ENCODE measurements at places on chromosomes 3 and 15.

- DNase-seq: no peak
Measured at GRCh38 chr15:38876211-38876610, 311.6 kb upstream of the RASGRP1 start.

DNA sequence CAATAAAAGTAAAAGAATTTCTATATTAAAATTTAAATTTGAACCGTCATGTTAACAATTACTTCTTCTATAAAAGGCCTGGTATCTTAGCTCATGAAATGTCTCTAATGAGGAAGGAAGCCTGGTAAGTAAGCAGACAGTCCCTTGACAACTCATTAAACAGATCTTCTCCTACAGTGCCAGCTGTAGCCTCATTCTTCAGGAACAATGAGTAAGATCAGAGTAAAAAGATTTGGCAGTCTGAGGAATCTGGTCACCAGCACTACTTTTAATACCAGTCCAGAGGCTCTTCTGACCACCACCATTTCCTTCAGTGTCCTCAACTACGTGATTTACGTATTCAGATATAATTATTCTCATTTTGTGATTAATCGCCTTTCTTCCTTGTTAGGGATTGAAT is 955.0 kb upstream of the ALCAM start:
- DNase-seq: no peak

- DNase-seq: no peak
Measured at GRCh38 chr3:183274609-183275008, 21.6 kb downstream of the B3GNT5 start.

GRCh38 chr15:61518191-61518950 is 289.3 kb upstream of the RORA start:
- DNase-seq: no peak

DNA sequence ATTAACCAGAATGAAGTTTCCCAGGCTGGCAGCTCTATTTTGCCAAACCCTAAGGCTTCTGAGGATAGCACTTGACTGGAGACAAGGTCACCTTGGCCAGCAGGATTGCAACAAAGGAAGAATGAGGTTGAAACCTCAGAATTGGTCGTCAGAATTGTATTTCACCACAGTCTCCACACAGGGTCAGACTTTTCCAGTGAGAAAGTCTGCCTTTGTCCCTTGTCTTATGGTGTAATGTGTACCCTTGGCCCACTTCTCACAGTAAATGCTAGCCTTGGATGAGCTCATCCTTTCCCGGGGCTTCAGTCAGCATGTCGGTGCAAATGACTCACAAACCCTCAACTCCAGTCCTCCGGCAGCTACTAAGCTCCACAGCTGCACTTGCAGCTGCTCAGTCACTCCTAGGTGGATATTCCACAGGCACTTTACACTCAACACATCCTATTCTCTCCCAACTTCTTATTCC is 19.7 kb downstream of the SSR3 start:
- DNase-seq: no peak

DNA sequence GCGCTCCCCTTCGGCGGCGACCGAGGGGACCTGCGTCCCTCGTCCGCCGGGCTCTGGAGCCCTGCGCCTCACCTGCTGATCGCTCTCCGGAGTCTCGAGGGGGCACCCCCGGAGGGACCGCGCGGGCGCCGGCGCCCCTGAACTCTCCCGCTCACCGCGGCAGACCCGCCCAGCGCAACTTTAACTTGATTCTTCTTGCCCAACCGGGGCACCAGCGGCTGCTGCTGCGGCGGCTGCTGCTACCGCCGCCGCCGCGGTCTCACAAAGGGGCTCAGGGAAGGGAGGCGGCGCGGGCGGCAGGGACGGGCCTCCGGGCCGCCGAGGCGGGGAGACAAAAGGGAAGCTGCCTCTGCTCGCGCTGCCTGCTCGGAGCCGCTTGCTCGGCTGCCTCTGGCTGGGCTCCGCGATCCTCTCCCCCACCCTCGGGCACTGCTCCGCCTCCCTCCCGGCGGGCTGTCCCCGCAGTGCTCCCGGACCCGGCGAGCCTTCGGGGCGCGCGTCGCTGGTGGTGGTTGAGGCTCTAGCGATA is at the start of gene PPM1L:
Gene PPM1L (plus strand): TSS at position 456 of the 529 bp plus-strand sequence.
- peak; percentile 24 for DNase-seq

DNA sequence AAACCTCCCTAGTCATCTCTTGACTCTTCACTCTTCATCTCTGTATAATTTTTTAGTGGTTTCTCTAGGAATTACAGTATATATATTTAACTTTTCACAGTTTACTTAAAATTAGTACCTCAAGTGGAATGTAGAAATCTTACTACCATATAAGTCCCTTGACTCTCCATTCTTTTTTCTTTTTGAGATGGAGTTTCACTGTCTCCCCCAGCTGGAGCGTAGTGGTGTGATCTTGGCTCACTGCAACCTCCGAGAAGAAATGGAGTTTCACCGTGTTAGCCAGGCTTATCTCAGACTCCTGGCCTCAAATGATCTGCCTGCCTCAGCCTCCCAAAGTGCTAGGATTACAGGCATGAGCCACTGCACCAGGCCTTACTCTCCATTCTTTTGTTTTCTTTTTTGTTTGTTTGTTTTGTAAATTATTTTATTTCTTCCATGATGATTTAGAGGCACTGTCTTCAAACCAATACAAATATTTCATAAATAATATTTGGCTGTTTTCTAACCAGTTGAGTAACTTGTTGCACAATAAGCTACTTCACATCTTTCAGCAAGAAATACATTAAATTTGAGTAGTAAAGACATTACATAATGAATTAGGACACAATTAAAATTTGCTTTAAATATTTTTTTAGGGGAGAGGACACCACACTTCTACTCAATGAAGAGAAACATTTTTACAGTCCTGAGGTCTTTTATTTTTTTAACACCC is 144.8 kb downstream of the RBPMS2 start:
- no peak for DNase-seq

GRCh38 chr15:73273181-73274002 is 95.4 kb downstream of the HCN4 start:
- DNase-seq: no peak

DNA sequence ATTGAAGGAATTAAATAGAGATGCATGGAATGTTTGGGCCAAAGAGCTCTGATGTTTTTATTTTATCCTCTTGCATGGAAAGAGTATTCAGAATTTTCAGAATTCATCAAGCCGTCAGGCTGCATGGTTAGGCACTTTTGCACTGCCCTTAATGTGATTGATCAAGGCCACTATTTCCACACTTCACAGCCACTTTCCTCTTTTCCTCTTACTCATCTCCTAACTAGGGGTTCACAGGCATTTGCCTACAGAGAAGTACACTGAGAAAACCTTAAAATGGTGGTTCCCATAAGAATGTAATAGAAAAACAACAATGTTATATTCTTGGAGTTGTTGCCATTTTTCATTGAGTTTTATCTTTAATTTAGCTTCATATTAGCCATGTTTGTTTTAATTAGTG is 10.9 kb downstream of the SLC35A5 start:
- DNase-seq: no peak
